GM03348 (cell line): ENCODE measurements at places on chromosomes 2 and 18.

DNA sequence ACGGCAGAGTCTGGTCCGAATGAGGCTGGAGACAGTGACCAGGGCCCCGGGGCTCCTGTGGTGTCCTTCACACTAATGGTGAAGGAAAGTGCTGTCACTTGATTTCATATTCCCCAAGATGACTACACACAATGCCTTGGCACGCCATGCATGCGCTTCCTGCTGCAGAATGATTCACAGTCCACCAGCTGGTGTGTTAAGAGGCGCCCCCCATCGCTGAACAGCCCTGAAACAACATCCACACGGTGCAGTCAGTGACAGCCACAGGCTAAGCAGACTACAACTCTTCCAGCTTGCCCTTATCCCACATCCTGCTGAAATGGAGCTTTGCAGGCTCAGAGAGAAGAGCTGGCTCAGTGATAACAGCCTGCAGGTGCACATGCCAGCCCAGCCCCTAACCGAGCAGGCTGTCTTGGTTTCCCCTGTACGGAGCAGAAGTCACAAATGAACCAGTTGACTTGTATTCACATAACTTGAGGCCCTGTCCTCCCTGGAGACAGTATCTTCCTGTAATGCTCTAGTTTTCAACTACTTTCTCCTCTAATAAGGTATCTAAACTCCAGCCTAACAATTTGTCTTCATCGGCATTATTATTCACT, 24.3 kb upstream of the CDH20 start:
- DNase-seq, result peak; percentile 23

DNA sequence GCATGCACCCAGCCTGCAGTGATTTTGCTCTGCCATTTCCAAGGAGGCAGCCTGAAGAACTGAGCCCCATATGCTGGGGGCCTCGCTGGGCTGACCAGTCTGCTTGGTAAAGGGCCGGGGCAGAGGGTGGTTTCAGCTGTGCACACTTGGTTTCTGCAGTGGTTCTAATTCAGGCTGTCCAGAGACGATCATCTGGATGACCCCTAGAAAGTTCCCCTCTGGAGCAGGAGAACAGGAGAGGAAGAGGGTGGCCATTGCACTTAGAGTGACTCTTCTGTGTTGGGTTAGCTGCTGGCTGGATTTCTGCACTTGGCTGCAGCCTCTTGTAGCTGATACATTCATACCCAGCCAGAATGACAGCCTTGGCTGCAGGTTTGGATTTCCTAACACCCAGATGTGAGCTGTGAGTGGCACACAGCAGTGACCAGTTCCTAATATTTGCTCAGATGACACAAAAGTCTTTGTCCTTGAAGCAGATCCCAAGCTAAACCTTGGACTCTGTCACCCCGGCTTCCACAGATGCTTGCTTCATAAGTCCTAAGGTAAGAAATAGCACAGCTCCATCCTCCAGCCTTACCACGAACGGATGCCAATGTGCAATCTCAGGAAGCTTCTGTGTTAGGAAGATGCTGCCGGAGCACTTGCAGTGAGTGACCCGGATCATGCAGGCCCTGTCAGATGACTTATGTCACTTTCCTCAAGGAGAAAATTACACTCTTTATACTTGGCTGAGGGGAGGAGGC, 105.6 kb downstream of the HNRNPLL start:
- DNase-seq, result no peak

GRCh38 chr2:12500899-12501298, 215.8 kb upstream of the TRIB2 start:
- DNase-seq, result no peak

DNA sequence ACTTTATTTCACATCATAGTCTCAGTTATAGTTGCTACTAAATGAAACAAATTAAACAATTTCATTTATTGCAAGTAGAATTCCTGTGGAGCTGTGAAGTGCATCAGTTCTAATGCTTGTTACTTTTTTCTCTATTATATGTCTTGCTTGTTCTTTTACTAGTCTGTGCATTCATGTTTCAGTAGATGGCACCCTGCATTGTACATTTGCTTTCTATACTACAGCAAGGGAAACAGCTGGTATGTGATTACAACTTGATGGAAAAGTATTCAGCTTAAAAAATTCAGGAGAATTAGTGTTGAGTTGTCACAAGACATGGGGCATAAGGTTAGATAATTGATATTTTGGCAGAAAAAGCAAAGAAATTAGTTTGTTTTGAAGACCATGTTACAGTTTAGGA, 72.3 kb downstream of the TANK start:
- DNase-seq, result no peak

DNA sequence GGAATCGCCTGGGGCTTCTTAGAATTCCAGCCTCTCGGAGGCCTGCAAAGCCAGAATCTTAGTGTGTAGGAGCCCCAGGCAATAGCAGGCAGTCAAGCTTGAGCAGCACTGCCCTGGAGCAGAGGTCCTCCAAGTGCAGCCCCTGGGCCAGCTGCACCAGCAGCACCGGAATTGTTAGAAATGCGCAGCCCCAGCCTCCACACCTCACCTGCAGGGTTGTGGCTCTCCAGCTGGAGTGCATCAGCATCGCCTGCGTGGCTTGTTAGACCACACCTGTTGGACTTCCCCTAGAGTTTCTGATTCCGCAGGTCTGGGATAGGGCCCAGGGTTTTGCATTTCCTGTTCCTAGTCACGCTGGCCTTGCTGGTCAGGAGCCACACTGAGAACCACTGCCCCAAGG, 100.3 kb downstream of the ASAP2 start:
- no peak for DNase-seq

GRCh38 chr18:7367336-7367735, 136.4 kb downstream of the LRRC30 start:
- DNase-seq, result no peak

DNA sequence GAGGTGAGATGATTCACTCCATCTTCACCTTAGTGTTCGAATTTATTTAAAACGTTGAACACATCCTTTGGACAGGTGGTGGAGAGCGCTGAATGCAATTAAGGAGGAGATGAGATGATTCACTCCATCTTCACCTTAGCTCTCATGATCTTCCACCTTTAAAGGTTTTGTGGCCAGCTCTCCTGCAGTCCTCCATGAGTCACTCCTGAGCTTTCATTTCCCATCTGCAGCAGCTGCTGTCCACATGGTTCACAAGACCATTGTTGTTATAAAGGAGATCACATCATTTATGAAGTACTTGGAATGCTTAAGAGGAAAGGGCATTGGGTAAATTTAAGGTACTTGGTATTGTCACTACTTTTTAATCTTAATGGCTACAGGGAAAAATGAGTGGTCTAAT, 298.5 kb downstream of the PAX3 start:
- no peak for DNase-seq

DNA sequence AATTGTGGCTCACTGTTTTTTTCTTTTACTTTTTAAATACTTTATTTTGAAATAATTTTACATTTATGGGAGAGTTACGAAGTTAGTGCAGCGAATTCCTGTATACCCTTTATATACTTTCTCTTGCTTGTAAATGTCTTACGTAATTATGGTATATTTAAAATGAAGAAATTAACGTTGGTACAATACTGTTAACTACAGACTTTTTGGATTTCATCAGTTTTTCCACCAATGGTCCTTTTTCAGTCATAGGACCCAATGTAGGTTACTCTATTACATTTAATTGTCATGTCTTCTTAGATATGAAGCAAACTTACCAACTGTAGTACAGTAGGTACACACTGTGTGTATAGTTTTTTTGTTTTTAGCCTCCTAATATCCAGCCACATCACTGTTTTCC, 76.3 kb downstream of the BOLA3 start:
- DNase-seq, result no peak

DNA sequence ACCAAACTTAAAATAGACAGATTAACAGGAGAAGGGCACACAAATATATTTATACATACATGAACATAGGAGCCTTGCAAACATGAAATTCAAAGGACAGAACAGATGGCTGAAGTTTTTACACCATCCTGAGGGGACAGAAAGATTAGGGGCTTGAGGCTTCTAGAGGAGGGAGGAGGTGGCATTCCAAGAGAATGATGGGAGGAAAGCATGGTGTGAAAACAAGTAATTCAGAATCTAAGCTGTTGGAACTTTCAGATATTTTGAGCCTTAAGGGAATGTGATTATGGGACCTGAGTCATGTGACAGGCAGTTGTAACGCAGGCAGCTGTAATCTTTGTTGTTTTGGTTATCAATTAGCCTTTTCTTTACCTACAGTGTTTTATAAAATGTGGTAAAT, 225.2 kb upstream of the SPOPL start:
- DNase-seq, result no peak

DNA sequence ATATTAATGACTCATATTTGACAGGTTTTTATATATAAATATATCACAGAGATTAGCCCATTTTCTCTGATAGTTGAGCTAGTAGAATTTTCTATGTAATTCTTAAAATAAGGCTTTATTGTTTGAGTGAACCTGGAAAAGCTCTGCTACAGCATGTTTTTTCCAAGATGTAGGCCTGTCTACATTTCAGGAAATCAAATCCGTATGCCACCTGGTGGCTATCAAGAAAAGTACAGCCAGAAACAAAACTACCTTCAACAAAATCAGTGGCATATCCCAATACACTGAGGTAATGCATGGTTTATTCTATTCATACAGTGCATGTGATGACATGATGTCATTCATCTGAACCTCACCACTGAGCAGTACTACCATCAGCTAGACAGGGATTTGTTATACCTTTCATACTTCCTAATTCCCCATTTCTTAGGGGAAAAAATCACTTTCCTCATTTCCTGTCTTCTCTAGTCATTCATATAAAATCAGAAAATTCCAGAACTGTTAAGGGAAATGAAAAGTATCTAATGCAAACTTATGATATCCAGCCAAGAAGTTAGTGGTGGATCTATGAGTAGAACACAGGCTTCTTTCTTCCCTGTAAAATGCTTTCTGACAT, 310.4 kb upstream of the SYT4 start:
- DNase-seq, result peak; percentile 59

DNA sequence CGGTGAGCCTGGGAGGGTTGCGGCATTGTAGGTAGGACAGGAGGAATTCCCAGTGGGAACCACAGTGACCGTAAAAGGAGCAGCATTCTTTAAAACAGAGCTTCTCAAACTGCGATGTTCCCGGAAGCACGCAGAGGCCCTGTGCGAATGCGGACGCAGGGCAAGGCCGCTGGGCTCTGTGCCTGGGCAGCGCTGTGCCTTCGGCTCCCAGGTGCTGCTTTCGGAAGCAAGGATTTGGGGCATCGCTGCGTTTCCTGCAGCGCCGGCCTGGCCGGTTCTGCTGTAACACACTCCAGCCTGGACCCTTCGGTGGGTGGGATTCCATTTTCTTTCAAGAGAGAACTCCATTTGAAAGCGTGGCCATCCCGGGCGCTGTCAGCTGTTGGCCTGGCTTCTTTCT, 118.6 kb downstream of the PTGR3 start:
- DNase-seq, result no peak

DNA sequence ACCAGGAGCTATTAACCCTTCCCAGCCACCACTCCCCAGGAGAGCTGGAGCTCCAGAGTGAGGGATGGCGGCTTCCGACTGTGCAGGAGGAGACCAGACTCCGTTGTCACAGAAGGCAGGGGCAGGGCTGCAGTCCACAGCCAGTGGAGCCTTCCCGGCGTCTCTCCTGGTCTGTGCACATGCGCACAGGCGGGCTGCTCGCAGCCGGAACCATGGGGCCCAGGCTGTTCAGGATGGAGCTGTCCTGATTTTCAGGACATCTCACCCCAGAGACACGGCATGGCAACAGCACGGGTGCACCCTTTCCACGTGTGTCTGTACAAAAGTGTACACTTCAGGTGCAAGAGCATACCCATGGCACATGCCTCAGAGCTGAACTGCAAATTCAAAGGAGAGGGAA, 28.9 kb downstream of the EIPR1 start:
- DNase-seq, result no peak

DNA sequence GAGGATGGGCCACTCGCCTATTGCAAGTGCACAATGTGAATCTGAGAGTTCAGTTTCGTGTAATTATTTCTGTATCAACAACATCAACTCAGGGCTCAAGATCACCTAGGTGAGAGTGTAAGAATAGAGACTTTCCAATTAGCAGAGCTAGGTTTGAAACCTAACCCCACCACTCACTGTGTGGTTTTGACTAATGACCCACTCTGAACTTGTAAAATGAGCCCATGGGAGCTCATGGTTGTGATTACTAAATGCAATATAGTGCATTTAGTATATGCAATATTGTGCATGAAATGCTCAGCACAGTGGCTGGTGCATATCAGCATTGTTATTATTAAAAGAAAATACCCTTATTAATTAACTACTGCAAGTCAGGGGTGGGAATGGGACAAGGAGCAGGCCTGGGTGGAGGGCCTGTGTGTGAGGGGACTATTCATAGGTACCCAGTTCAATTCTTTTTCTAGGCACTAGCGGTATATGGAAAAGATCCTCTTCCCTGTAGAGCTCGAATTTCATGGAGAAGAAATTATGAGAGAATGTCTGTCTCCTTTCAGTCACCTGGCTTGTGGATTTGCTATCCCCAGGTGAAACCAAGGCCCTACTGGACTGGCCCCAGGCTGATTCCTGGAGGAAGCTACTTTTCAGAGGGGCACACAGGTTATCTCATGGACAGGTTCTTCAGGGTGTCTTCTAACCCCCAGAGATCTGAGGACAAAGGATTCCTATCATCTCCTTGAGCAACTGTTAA, 169.5 kb downstream of the GFPT1 start:
- no peak for DNase-seq

DNA sequence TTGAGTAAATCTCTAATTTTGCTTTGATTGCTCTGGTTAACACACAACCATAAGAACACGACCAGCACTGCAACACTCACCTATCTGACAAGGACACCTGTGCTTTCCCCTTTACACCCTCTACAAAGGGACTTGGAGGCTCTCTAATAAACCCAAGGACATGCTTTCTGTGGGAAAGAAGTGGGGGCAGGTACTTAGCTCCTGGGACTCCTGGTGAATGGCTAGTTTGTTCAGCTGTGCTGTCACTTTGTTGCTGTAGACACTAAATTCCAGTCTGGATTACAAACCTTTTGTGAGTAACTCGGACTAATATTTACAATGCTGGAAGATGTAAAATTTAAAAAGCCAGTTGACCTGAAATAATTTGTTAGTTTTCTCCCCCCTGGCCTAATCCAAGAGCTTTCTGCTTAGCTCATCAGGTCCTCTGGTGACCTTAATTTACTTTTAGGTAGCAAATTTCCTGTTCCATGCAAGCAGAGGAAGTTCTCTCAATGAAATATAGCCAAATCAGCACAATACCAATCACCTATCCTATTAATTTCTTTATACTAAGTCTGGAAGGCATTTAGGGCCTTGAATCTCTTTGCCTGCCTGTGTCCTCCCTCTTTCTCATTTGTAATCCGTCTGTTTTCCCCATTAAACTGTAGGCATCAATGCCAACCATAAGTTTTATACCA, 67.5 kb downstream of the PLCL1 start:
- DNase-seq, result no peak

DNA sequence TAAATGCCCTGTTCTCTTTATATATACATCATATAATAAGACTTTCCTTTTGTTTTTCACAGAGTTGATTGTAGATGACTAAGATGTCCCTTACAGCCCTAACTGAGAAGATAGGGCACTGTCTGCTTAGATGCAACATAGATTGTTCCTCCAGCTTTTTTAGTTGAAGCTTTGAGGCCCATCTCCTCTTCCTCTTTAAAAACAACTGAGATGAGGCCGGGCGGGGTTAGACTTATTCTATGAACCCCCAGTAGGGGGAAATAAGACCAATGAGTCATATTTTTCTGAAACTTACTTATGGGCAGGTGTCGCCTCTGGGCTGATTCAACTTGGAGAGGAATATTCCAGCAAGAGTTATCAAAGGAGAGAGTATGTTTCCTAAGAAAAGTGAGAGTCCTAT, 84.6 kb downstream of the FBXO15 start:
- no peak for DNase-seq
